ENCODE measurements at places on chromosomes 5 and 9.

GRCh38 chr5:177382423-177383029, 1.7 kb upstream of the SLC34A1 start:
- no peak for DNase-seq

DNA sequence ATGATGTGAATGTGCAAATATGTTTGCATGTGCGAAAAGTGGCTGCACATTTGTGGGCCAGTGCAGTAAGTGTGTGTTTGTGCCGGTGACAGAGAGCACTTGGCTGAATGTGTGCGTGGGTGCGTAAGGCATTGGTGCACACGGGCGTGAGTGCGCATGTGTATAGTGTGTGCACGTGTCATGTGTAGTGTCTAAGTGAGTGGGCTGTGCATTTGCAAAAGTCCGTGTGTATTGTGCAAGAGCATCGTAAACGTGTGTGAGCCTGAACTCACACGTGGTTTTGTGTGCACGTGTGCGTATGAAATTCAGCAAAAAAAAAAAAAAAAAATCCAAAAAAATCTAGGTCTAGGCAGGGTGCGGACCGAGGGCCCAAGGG, 6.5 kb upstream of the EBF1 start:
- DNase-seq: no peak

DNA sequence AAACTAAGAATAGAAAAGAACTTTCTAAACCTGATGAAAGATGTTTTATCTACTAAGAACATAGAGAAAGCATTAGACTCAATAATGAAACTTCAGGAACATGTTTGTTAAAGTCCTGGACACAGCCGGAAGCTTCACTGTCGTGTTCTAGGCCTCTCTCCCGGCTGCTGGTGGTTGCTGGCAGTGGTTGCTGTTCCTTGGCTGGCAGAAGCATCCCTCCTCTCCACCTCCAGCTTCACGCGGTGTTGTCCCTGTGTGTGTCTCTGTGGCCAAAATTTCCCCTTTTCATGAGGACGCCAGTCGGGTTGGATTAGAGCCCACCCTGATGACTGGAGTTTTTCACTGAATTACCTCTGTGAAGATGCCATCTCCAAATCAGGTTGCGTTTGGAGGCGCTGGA, 6.5 kb upstream of the MED10 start:
- no peak for DNase-seq

DNA sequence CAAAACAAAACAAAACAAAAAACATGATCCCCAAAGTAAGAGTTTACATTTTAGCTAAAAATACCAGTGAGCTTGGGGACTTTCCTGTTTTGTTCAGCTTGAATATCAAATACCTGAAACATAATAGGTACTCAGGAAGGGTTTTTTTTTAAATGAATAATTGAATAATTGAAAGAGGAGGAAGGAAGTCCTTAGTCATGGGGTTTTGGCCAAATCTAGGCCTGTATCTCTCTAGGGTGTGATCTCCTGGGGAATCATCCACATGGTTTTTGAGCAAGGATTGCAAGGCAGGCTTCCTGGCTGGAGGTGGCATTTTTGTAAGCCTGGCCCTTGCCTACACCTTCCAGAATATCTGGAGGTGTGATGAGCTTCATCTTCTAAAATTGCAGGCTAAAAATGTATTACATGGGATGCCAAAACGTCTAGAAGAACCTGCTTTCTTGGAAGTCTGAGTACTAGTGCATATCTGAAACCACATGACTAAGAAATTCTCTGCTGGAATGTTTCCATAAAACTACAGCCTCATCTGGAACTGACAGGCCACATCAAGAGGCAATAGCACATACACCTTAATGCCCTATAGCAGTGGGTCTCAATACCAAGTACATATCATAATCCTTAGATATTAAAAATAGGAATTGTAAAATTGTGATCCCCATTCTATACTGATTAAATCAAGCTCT, 10.4 kb downstream of the C9 start:
- DNase-seq: no peak

DNA sequence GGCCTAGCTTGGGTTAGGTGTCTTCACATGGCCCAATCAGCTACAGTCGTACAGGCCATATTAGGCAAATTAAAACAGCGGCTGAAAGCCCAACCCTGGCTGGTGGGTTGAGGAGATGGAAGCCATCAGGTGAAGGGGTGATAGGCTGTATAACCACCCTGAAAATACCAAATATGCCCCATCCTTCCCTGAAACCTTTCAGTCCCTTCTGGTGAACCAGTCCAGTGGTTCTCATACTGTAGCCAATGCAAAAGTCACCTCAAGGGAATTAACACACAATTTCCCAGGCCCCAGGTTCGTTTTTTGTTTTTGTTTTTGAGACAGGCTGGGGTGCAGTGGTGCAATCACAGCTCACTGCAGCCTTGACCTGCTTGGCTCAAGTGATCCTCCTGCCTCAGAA, 19.8 kb upstream of the KCNV2 start:
- no peak for DNase-seq

GRCh38 chr9:78325343-78325742, 28.4 kb downstream of the PSAT1 start:
- DNase-seq: no peak

- DNase-seq: no peak
Measured at GRCh38 chr5:175638305-175638704, 19.6 kb upstream of the HRH2 start.

DNA sequence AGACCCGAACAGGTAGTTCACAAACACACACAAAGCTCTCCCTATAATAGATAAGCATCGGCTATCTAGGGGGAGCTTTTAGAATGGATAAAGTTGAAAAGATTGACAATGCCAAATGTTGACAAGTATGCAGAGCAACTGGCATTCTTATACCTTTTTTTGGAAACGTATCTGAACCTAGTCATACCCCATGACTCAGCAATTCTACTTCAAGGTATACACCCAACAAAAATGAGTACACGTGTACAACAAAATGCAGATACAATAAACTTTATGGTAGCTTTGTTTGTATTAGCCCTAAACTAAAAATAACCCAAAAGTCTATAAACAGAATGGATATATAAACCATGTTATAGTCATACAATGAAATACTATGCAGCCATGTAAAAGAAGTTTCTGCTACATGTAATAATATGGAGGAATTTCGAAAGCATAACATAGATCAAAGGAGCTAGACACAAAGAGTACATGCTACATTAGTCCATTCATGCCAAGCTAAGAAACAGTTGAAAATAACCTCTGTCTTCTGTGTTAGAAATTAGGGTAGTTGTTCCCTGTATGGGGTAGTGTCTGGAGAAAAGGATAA, 718.5 kb upstream of the ZNF608 start:
- DNase-seq: no peak

- DNase-seq: no peak
Measured at GRCh38 chr5:54177058-54177457, 133.3 kb downstream of the ARL15 start.

DNA sequence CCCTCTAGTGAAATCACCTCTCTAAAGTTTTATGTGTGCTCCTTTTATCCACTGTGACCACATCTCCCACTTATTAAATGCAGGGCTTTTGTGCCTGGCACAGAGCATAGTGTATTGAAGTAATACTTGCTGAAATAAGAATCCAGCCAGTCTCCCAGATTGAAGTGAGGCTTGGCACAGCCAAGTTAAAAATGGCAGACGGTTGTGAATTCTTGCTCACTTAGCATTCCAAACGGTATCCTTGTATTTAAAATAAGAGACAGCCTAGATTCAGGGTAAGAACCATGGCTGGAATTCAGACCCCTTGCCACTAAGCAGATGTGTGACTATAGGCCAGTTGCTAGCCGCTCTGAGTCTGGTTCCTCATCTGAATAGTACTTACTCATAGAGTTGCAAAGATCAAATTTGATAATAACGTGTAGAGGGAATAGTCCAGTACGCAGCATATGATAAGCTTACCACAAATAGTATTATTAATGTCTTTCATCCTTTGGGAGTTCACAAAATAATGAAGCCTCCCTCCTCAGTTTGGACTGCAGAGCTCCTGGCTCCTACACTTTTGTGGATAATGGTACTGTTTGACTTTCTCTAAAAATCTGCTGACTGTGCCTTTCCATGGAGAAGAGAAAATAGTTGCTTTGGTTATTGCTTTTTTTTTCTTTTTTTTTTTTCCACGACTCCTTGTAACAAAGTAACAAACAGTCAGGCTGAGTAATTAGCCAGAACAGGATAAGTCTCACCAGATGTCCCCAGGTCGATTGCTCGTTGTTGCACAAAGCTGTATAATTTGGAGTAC, 51.5 kb downstream of the FGF1 start:
- DNase-seq: no peak

- no peak for DNase-seq
Measured at GRCh38 chr5:68932830-68933434, 160.9 kb upstream of the SLC30A5 start.

GRCh38 chr5:132651838-132652469, 6.0 kb upstream of the IL13 start:
- no peak for DNase-seq

DNA sequence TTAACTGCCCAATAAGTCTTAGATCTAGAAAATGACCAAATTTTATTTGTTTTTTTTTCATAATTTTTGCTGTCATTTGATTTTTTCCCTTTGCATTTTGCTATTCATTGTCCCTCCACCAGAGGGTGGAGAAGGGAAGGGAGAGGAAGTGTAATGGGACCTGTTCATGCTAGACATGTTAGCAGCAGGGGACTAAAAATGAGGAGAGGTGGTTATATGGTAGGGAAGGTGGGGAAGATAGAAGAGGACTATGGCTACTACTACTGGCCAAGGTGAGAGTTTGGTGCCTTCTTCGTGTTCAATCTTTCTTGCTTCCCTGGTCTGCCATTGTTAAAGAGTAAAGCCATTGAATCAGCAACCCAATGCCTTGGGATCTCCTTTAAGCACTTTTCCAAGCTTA, 6.4 kb downstream of the GRIA1 start:
- DNase-seq: no peak

DNA sequence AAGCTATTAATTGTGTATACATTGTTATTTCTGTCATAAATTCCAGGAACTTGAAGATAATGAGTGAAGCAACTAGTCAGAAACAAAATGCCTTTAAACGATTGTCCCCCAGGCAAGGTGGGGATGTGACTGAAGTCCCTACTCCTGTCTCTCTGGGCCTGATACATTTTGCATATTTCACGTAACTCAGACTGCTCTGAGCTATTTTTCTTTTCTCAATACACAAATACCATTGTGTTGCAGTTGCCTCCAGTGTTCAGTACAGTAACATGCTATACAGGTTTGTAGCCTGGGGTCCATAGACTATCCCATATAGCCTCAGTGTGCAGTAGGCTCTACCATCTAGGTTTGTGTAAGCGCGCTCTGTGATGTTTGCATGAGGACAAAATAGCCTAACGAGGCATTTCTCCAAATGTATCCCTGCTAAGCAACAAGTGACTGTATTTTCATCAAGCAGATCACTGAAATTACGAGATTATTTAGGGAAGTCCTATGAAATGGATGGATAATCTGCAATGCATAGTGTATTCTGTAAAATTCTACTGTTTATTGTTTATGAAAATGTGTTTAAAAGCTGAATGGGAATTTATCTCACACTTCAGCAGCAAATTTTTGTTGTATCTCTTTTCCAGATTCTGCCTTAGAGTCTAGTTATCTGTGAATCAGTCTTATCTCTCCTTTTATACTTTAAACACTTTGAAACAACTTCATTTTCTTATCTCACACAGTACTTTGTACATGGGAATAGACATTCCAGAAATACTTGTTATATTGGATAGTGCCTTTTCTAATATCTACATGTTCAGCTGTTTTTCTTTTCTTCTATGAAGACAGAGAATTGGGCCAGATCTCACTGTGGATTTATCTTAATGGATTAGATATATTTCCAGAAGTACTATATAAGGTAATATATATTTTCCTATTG, 150.5 kb downstream of the CD180 start:
- DNase-seq: no peak

DNA sequence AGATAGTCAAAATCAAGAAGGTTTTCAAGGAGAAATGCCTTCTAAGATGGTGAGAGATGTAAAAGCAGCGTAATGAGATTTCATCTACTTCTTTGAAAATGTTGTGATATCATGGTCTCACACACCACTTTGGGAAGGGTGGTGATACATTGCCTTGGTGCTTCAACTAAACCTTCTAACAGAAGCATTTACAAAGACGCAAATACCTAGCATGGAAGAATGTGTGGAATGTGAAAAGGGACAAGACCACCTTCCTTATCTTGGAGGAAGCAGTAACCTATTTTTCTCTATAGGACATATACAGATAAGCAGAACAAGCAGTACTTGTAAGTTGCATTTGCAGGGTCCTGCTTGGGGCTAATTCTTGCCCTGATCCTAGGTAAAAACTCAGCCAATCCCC, 38.8 kb downstream of the PCA3 start:
- no peak for DNase-seq

DNA sequence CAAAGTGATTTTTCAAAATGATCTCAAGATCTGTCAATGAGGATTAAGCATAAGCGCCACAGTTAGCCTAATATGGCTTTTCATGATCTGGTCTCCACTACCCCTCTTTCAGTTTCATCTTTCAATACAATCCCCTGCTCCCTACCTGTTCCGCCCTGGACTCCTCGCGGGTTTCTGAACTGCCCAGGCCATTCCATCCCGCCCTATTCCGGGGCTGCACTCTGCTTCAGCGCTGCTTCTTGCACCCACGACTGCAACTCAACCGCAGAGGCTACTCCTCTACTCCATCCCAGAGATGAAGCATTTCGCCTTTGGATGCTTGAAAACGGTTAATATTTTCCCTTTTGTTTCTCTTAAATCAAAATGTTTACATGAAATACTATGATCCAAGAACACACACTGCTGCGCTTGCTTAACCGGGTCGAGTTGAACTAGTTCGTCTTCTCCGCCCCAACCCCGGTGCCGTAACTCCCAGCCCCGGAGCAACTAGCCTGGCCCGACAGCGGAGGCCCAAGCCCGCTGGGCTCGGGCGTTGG, 716 bp upstream of the OTULIN start:
- no peak for DNase-seq

GRCh38 chr9:136578915-136579649, 33.2 kb upstream of the NOTCH1 start:
- no peak for DNase-seq

DNA sequence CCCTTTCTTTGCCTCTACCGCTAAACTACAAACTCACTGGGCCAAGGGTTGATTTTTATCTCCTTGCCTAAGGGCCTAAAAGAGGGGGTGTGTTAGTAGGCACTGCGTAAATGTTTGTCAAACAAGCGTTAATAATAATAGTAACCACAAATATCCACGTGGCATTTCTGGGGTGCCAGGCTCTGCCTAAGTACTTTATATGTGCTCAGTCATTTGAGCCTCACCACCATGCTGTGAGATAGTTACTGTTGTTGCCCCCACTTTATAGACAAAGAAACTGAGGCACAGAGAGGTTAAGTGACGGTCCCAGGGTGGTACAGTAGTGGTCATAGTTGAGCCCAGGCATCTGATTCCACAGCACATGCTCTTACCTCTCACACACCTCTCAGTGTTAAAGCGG, 52.4 kb downstream of the ERGIC1 start:
- no peak for DNase-seq

- DNase-seq: no peak
Measured at GRCh38 chr5:135539430-135540005, 3.8 kb upstream of the NEUROG1 start.

DNA sequence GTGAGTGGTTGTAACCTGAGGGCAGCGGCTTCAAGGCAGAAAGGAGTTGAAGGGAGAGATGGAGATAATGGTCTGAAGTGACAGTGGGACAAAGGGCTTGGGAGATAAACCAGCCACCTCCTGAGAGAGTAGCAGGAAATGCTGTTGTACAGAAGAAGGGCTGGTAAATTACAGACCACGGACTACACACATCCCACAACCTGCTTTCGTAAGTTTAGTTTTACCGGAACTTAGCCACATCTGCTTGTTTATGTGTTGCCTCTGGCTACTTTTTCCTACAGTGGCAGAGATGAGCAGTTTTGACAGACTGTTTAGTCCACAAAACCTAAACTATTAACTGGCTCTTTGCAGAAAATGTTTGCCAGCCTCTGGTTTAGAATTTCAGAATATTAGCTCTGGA, 269.5 kb downstream of the ARHGEF28 start:
- no peak for DNase-seq

GRCh38 chr9:110066929-110067716, 140.8 kb downstream of the C9orf152 start:
- DNase-seq: no peak
